Glomerular endothelial cell (primary cell): ENCODE measurements at places on chromosomes 3 and 15. TPM values are rescaled to one million over a fixed set of nuclear protein-coding genes. Genes with fewer than 3 reads are reported as not detected.

CYP11A1 gene
- not detected in 2 replicates for total RNA-seq

TRIM42 gene
- not detected in 2 replicates for total RNA-seq

ATP13A5 gene
- not detected in 2 replicates for total RNA-seq

PP2D1 gene
- not detected in 2 replicates for total RNA-seq

ADAMTS17 gene
- total RNA-seq: not detected in 2 replicates

FAM107A gene
- total RNA-seq: 48.2 and 74.4 TPM in 2 replicates

AMOTL2 gene
- 125 and 164 TPM in 2 replicates for total RNA-seq

CKMT1B gene
- not detected in 2 replicates for total RNA-seq

GOLGA8H gene
- total RNA-seq: 0.23 TPM in 1 of 2 replicates, not detected in the other

CLDN18 gene
- total RNA-seq: not detected in 2 replicates
